ENCODE measurements at places on chromosomes 13 and 19.
A peak's percentile ranks its signal among the peaks of the same experiment; 100 is the strongest.

- DNase-seq = peak; percentile 46
Observed at GRCh38 chr19:14450168-14450874, 17.2 kb downstream of the PKN1 start.

DNA sequence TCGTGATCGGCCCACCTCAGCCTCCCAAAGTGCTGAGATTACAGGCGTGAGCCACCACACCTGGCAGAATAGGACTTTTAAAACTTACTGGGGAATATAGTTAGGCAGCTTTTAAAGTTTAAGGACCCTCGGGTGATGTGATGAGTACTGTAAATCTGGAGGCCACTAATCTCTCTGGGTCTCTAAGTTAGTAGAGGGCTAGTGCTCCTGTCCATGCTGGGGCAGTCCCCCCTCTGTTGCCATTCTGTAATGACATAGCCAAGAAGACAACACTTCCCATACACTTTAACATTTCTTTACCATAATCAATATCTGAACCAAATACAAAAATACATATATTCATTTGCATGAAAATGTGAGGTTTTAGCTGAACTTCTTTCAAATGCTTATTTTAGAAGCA lies 65.7 kb downstream of the IPO5 start:
- DNase-seq = no peak

- no peak for DNase-seq
Observed at GRCh38 chr13:114088863-114089262, 43.6 kb downstream of the RASA3 start.

DNA sequence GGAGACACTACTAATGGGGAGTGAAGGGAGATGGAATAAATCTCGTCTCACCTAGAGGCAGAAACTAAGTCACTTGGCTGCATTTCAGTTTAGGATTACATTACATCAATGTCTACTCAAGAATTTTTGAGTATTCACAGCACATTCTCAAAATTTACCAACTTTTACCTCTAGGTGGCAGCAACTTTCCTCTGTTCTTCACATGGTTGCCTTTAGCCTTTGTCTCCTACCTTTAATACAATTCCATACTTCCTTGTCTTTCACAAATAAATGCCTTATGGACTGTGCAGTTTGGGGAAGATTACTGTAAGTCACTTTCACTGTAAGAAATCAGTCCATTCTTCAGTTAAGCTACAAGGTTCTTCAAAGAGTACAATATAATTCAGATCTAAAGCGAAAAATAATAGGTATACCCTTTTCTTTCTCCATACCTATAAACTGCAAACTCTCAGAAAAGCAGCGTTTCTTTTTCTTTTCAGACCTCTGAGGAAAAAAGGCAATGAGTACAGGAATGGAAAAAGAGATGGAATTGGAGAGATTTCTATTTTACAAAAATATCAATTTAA lies 379.4 kb downstream of the KLF12 start:
- peak; percentile 66 for DNase-seq

- no peak for DNase-seq
Observed at GRCh38 chr13:99980824-99981734, 505 bp upstream of the ZIC2 start.

DNA sequence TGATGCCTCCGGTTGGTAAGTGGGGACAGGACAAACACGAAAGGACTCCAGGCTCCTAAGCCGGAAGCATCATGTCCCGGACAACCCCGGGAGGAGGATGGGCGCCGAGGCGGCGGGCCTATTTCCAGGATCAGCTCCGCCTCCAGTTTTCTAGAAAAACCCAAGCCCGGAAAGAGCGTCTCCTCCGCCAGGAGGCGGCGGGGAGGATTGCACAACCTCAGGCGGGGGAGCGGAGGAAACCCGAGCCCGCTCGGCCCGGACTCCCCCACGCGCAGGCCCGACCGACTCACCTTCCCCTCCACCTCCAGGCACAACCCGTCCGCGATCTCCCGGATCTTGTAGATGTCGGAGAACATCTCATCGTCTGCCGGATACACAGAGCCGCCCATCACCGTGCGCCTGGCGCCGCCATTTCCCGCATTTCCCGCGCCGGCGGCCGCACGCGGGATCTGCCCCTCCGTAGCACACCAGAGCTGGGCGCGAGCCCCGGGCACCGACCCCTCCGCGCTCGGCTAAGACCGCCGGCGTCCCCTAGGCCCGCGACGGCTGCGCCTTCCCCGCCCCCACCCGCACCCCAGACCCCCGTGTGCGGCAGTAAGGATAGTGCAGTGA lies 455 bp downstream of the TPT1 start:
- DNase-seq = peak; percentile 88

- no peak for DNase-seq
Observed at GRCh38 chr19:579111-579841, 6.9 kb downstream of the BSG start.

DNA sequence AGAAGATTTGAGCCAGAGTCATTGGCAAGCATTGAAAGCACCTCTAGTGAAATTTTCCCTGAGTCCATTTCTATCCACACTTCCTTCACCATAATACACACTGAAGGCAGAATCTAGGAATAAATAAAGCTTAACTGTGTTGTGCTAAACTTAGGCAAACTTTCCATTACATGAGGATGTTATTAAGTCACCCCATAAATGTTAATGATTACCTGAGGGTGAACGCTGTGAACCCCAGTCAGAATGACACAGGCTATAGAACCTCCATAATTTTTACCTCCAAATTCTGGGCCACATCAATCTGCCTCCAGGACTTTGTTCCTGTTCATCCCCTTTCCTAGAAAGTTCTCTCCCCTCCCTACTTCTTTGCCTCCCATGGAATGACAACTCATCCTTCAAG lies 71.0 kb downstream of the RAP2A start:
- DNase-seq = no peak

DNA sequence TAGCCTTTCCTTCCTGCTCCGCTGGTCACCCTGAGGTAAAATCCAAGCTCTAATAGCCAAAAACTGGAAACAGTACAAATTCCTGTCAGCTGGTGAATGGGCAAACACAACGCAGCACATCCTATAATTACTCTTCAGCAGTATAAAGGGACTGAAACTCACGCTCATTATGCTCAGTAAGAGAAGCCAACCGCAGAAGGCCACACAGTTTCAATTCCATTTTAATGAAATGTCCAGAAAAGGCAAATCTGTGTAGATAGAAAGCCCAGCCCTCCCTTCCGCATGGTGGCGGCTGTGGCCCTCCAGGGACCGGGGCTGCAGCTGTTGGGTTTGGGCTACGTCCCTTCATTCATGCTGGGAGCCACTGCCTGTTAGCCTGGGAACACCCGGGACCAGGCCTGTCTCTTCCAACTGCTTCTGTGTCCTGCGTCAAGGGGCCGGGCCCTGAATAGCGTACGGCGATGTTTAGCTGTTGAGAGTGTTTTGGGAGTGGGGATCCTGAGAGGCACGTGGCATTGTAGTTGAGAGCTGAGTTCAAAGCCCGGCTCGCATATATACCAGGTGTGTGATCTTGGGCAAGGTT lies 23.5 kb downstream of the NKPD1 start:
- DNase-seq = no peak

GRCh38 chr13:80684217-80684991 lies 343.5 kb upstream of the SPRY2 start:
- DNase-seq = no peak

DNA sequence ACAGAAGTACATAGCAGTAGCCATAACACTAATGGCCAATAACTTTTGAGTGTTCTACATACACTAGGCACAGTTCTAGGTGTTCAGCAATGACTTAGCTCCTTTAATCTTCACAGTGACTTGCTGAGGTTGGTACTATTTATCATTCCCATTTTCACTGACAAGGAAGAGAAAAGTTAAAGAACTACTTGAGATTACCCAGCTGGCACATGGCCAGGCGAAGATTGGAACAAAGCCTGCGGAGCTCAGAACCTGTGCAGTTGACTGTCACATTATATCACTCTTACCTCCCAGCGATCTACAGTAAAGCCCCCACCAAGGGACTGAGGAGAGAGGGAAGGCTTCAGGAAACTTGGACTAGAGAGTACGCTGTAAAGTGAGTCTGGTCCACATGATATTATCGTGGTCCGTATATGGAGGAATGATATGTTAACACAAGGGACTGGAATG lies 42.4 kb upstream of the WDFY2 start:
- no peak for DNase-seq

DNA sequence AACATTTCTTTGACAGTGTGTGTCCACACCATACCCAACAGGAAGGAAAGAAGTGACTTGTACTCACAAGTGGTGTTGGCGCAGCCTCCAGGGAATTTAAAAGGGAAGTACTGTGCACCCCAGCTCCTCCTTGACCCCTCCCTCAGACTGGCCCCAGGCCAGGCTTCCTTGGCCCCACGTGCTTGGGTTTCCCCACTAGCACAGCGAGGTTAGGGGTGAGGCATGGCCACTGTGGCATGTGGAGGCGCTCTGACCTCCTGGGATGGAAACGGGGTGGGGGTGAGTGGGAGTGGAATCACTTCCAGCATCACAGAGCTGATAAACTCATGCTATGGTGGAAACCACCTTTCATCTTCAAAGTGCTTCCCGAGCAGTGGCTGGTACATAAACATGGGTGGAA lies 168.6 kb downstream of the ZNF536 start:
- no peak for DNase-seq

Data from CD8-positive, alpha-beta T cell (primary cell).